Activated CD8-positive, alpha-beta T cell treated with anti-CD3 and anti-CD28 coated beads for 36 hours (primary cell): ENCODE measurements at places on chromosomes 11 and 22.

GRCh38 chr11:60851327-60852104, 4.2 kb downstream of the PTGDR2 start:
- no peak overlapping the region for H3K4me3 ChIP-seq
- no peak overlapping the region for H3K27ac ChIP-seq

GRCh38 chr11:66979336-66979980, 4.4 kb downstream of the C11orf86 start:
- H3K27ac ChIP-seq, result no peak overlapping the region
- peaks cover 5% of the 10 kb centered on the region for H3K4me1 ChIP-seq
- DNase-seq, result no peak
- no peak overlapping the region for H3K4me3 ChIP-seq

- no peak overlapping the region for H3K27ac ChIP-seq
- H3K27me3 ChIP-seq, result no peaks in the 10 kb centered on the region
- no peaks in the 10 kb centered on the region for H3K4me1 ChIP-seq
- no peak for DNase-seq
Measured at GRCh38 chr11:16034074-16034473, 322.3 kb downstream of the SOX6 start.

- H3K27me3 ChIP-seq, result peaks cover 2% of the 10 kb centered on the region
- H3K4me1 ChIP-seq, result no peaks in the 10 kb centered on the region
- no peak for DNase-seq
- H3K36me3 ChIP-seq, result no peaks in the 10 kb centered on the region
- H3K27ac ChIP-seq, result no peak overlapping the region
Measured at GRCh38 chr11:93025558-93026255, 56.3 kb downstream of the MTNR1B start.

GRCh38 chr22:50583294-50583861, 729 bp upstream of the CHKB start:
- H3K4me3 ChIP-seq, result peak overlapping the region; percentile 92
- H3K4me1 ChIP-seq, result peaks cover 24% of the 10 kb centered on the region
- H3K27me3 ChIP-seq, result no peaks in the 10 kb centered on the region
- DNase-seq, result no peak
- H3K36me3 ChIP-seq, result peaks cover 25% of the 10 kb centered on the region

GRCh38 chr22:46972256-46972655, 209.8 kb downstream of the TBC1D22A start:
- no peak overlapping the region for H3K27ac ChIP-seq
- H3K4me1 ChIP-seq, result peaks cover 30% of the 10 kb centered on the region
- peaks cover 17% of the 10 kb centered on the region for H3K36me3 ChIP-seq

GRCh38 chr11:10747733-10748132, 3.3 kb upstream of the CTR9 start:
- H3K4me3 ChIP-seq, result no peak overlapping the region
- DNase-seq, result no peak
- H3K27me3 ChIP-seq, result no peaks in the 10 kb centered on the region
- H3K27ac ChIP-seq, result no peak overlapping the region

DNA sequence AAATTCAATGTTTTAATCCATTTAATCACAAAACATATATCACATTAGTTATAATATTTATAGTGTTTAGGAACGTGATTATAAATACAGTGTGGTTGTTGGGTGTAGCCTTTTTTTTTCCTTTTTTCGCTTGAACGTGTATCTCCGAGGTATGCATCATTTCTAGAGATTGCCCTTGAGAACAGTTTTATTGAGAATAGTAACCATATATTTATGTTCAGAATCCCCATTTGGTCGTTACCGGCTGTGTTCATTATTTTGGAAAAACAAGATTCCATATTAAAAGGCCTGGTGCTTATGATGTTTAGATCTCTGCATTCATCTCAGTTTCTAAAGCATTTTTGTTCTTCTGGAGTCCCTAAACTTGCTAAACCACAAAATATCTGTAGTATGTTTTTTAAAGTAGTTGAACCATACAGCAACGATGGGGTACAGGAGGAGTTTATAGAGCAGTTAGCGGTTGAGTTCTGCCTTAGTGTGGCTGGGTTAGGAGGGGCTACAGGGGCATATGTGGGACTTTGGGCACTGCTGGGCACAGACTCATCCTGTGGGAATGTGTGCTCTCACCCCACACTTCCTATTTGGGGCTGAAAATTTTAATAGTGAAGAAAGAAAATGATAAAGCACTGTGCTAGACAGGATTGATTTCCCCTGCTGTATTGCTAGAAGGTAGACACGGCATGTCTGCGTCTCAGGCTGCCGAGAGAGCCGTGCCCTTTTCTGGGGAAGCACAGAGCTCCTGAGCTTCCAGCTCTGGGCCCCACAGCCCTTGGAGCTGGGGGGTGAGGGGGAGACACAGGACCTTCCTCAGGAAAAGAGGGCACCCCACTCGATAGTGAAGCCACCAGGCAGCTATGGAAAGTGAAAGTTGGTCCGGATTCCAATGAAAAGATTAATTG, 81.5 kb upstream of the PPARA start:
- H3K27ac ChIP-seq, result peak overlapping the region; percentile 62
- peaks cover 7% of the 10 kb centered on the region for H3K27me3 ChIP-seq
- no peaks in the 10 kb centered on the region for H3K36me3 ChIP-seq
- peaks cover 20% of the 10 kb centered on the region for H3K4me1 ChIP-seq

DNA sequence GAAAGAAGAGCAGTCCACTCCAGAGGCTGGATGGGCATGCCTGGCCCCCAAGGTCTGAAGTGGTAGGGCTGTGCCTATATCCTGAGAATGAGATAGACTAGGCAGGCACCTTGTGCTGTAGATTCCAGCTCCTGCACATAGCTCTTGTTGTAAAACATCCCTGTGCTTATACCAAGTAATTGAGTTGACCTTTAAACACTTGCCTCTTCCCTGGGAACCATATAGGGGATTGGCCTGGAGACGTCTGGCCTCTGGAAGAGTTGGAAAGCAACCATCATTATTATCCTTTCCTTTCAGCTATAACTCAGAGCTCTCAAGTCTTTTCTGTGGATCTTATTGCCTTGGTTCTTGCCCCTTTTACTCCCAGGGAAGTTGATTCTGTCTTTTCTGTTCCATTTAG, 15.1 kb downstream of the LIMK2 start:
- H3K27ac ChIP-seq, result peak overlapping the region; percentile 47
- DNase-seq, result no peak
- H3K4me3 ChIP-seq, result no peak overlapping the region

GRCh38 chr22:31870890-31871289, 73.4 kb upstream of the YWHAH start:
- DNase-seq, result no peak
- no peaks in the 10 kb centered on the region for H3K27me3 ChIP-seq
- H3K4me3 ChIP-seq, result no peak overlapping the region

DNA sequence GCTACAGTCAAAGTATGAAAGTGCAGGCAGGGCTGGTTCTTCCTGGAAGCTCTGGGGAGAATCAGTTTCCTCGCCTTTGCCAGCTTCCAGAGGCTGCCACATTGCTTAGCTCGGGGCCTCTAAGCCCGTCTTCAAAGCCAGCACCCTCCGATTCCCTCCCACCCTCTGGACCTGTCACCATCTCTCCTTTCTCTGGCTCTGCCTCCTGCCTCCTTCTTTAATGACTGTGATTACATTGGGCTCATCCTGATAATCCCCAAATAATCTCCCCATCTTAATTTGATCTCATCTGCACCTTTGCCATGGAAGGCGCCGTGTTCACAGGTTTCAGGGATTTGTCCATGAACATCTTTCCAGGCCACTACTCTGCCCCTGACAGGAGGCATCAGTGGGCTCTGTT, 42.5 kb downstream of the MCM5 start:
- no peak for DNase-seq
- H3K4me1 ChIP-seq, result no peaks in the 10 kb centered on the region
- no peak overlapping the region for H3K27ac ChIP-seq
- peaks cover 30% of the 10 kb centered on the region for H3K36me3 ChIP-seq

DNA sequence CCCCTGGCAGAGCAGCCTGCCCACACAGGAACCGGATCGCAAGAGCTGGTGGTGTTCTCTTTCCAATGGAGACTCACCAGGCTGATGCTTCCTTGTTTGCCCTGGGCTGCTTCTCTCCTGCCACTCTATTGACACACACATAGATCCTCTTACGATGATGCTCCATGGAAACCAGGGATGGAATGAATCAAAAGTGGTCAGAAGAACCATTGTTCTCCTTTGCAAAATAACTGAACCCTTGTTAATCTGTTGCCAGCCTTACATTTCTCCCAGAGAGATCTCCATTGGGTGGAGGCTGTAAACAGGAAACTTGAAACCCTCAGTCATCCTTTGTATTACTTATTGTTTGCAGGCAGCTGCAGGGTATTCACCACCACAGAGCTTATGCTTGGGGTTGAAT, 24.6 kb upstream of the LDLRAD3 start:
- H3K27ac ChIP-seq, result no peak overlapping the region
- H3K4me1 ChIP-seq, result no peaks in the 10 kb centered on the region
- no peaks in the 10 kb centered on the region for H3K36me3 ChIP-seq

- no peak overlapping the region for H3K27ac ChIP-seq
- H3K36me3 ChIP-seq, result peaks cover 27% of the 10 kb centered on the region
- no peaks in the 10 kb centered on the region for H3K27me3 ChIP-seq
- H3K4me3 ChIP-seq, result no peak overlapping the region
- no peak for DNase-seq
- no peaks in the 10 kb centered on the region for H3K4me1 ChIP-seq
Measured at GRCh38 chr11:76047231-76047630, 159.1 kb downstream of the WNT11 start.

DNA sequence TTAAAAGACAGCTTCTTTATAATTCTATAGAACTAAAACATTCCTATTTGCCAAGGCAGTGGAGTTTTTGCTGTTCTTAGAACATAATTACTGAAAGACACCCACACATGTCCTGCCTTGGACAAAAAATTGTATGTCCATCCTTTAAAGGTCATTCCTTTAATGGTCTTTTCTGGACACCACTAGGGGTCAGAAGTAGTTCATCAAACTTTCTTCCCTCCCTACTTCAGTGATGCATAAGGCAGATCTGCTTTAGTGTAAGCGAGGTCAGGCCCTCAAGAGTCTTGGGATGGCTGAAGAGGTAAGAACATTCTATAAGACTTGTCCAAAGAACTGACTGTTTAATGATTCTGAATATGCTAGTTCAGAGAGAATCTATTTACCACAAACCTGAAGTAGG, 4.3 kb upstream of the OR51V1 start:
- no peak overlapping the region for H3K4me3 ChIP-seq
- H3K4me1 ChIP-seq, result no peaks in the 10 kb centered on the region
- no peak overlapping the region for H3K27ac ChIP-seq
- DNase-seq, result no peak
- no peaks in the 10 kb centered on the region for H3K36me3 ChIP-seq
- peaks cover 1% of the 10 kb centered on the region for H3K27me3 ChIP-seq

- no peak overlapping the region for H3K27ac ChIP-seq
- no peaks in the 10 kb centered on the region for H3K4me1 ChIP-seq
Measured at GRCh38 chr11:44901120-44901633, 49.5 kb downstream of the TP53I11 start.

DNA sequence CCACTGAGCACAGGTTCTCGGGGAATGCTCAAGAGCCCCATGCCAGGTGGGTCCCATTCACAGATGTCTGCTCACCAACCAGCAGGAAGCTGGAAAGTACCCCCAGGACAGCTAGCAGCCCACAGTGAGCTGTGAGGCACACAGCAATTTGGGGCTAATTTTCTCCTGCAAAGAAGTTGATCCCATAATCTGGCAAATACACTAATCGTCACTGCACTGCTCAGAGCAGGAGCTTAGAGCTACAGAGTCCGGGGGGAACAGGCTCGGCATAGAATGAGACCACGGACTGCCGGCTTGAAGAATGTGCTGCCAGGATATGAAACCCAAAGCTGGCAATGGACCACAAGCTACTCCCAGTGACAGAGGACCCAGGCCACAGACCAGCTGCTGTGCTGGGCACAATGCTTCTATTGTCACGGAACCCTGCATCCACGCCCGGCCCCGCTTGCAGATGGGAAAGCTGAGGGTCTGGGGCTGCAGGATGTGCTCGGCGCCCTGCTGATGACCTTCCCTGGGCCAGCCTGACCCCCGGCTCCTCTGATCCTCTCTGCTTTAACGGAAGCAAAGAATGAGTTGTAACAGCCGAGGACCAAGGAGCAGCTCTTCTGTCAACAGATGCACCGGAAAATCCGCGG, 239.7 kb downstream of the CTTN start:
- DNase-seq, result no peak
- no peaks in the 10 kb centered on the region for H3K4me1 ChIP-seq
- no peak overlapping the region for H3K27ac ChIP-seq
- no peak overlapping the region for H3K4me3 ChIP-seq

GRCh38 chr11:130831506-130831905, 84.8 kb downstream of the SNX19 start:
- H3K36me3 ChIP-seq, result no peaks in the 10 kb centered on the region
- H3K27ac ChIP-seq, result no peak overlapping the region
- H3K4me3 ChIP-seq, result no peak overlapping the region
- no peaks in the 10 kb centered on the region for H3K27me3 ChIP-seq
- DNase-seq, result peak; percentile 3
- H3K4me1 ChIP-seq, result no peaks in the 10 kb centered on the region

- H3K27me3 ChIP-seq, result no peaks in the 10 kb centered on the region
- peaks cover 71% of the 10 kb centered on the region for H3K4me1 ChIP-seq
- no peak overlapping the region for H3K4me3 ChIP-seq
- DNase-seq, result peak; percentile 26
- H3K27ac ChIP-seq, result peak overlapping the region; percentile 35
Measured at GRCh38 chr11:3907590-3907989, 52.1 kb downstream of the STIM1 start.

DNA sequence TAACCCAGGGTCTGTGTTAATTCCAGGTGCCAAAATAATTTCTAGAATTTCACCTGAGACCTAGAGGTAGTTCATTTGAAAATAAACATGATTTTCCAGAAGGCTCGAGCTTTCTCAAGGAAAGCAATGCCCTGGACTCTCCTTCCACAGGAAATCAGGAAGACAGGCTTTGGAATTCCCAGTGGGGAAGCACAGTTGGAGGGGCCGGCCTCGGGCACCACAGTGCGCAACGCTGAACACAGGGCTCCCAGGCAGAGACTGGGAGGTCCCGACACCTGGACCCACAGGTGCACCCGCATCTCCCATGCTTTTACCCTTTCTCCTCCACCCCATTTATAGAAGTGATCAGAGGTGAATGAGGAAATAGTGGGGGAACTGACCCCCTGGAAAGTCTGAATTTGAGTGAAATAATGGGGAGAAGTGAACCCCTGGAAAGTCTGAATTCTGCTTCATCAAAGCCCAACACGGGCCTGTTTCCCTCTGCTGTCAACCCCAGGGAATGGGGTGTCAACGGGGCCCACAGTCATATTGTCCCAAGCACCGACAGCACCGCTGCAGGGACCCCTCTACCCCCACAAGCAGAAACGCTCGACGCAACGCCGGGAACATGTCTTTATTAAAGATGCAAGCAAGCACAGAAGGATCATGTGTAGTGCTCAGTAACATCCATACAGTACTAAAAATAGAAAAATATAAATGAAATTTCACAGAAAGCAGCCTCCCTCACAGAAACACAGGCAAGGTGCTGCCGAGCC, 12.0 kb upstream of the EFCAB6 start:
- peaks cover 17% of the 10 kb centered on the region for H3K27me3 ChIP-seq
- no peak overlapping the region for H3K27ac ChIP-seq
- H3K4me3 ChIP-seq, result no peak overlapping the region

- DNase-seq, result no peak
- H3K4me1 ChIP-seq, result no peaks in the 10 kb centered on the region
- no peak overlapping the region for H3K27ac ChIP-seq
- H3K36me3 ChIP-seq, result no peaks in the 10 kb centered on the region
- no peaks in the 10 kb centered on the region for H3K27me3 ChIP-seq
Measured at GRCh38 chr11:26073646-26074045, 258.3 kb upstream of the ANO3 start.
